K562 (cell line): ENCODE measurements at places on chromosomes 2 and 18.

- peak; percentile 51 for DNase-seq
Measured at GRCh38 chr2:2698182-2699120, 367.4 kb upstream of the MYT1L start.

DNA sequence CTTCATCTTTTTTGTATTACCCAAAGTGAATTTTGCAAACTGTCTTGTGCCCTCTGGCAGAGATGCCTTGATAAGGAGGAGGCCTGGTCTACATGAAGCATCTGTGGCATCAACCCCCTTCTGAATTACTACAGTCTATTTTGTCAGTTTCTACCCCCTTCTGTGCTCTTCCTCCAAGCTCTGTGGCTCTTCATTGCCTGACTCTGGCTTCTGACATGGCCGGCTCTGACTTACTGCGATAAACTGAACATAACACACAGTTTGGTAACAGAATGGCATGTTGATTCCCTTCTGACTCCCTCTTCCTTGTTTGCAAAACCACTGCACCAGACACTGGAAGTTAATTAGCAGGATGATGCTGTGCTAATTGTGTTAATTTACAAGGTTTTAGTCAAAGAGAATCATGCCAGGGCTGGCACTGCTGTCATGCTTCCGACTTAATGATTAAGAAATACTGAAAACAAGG lies 122.5 kb downstream of the FIGN start:
- DNase-seq: no peak

DNA sequence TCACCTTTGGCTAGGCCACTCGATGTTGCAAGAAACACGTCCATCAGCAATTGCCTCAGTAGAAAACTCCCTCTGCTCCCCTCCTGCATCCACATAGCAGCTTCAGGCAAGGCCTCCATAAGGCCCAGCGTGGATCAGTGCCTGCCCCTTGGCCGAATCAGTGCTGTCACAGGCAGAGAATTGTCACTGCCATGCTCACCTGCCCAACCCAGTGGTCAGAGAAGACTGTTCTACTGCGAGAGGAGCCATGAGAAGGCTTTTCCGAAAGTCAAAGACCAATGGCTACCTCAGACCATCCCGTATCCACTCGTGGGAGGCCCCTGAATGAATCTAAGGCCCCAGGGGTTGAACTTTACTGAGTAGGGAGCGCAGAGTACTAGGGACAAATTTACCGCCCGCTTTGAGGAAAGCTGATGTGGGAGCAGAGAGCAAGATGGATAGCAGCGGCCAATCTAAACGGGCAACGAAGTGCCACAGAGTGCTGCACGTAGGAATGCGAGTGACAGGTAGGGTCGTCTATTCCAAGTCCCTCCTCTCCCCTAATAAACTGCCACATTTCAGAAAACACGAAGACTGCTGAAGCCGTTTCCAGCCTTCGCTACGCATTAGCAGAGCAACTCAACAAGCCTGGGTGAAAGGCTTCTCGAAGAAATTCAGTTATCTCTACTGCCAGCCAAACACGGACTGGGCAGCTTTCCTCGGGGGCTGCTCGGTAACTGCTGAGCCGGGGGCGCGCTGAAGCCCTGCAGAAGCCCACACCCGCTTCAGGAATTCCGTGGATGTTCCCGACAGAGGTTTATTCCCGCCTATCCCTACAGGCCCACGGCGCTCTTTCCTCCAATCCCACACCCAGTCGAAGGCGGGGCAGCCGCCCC lies 968 bp upstream of the RALBP1 start:
- DNase-seq: no peak

- peak; percentile 29 for DNase-seq
Measured at GRCh38 chr2:191637182-191638078, 40.5 kb upstream of the NABP1 start.

GRCh38 chr2:147646818-147647468 lies 197.9 kb upstream of the ACVR2A start:
- no peak for DNase-seq

DNA sequence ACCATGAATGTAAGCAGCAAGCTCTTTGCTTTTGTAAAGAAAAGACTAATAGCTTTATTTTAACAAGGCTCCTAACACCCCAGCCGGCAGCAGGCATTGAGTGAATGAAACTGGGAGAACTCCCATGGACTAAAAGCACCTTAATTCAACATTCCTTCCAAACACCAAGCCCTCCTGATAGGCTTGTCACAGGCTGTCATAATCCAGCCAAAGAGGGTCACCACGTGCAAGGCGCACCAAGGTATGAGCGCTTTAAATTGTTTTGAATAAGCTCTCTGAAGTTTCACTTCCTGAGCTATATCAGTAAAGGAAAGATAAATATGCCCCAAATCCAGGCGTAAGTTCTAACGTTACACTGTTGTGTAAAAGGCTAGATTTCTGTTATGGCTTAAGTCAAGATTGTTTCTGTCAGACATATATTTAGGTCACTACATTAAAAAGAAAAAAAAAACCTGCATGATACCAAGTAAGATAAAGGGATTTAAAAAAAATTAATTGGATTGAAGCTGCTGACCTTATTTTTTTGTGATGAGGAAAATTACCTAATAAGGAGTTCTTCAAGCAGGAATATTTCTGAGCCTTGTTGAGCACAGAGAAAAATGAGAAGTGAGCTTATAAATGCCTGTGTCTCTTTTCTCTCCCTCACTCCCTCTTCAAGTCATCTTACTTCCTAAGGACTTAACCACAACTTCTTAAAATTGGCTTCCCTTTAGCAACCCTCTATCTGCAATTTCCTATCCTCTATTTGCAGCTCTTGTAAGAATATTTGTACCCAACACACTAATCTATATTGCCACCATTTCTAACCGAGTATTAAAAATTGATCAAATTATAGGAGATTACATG lies 136.1 kb upstream of the NRP2 start:
- no peak for DNase-seq
